Activated T-helper 2 cell treated with anti-CD3 and anti-CD28 coated beads, Interferon-gamma antibody, Interleukin-2, Interleukin-4, amounts not matched to agents 10 μg/mL and 5 μg/mL and 100 μg/mL, durations not matched to agents 14 hours and 24 hours and 36 hours (primary cell): ENCODE measurements at places on chromosomes 2 and 18. TPM values are rescaled to one million over a fixed set of nuclear protein-coding genes. Genes with fewer than 3 reads are reported as not detected.
A peak's percentile ranks its signal among the peaks of the same experiment; 100 is the strongest.

The C2orf80 gene
- total RNA-seq, result not detected in 2 replicates

DNA sequence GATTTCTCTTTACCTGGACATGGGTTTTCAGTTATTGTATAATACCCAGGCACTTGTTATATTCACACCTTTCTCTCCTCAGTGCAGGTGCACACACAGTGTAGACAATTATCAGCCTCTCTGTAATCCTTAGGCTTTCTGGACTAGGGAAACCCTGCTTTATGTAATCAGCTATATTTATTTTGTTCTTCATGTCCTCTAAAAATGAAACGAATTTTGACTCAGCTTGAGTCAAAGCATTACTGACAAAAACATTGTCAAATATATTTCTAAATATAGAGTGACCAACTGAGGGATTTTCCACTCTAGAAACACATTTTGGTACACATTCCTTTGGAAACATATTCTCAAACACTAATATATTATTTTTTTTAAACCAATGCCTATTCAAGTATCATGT is 144.8 kb upstream of the GULP1 start:
- no peaks in the 10 kb centered on the region for H3K36me3 ChIP-seq
- no peaks in the 10 kb centered on the region for H3K4me1 ChIP-seq
- DNase-seq, result no peak
- no peak overlapping the region for H3K4me3 ChIP-seq
- no peaks in the 10 kb centered on the region for H3K27me3 ChIP-seq
- no peak overlapping the region for H3K27ac ChIP-seq

The GCKR gene
- not detected in 2 replicates for total RNA-seq

The TEX44 gene
- not detected in 2 replicates for total RNA-seq

The TTN gene
- 3.3 and 3.7 TPM in 2 replicates for total RNA-seq

DNA sequence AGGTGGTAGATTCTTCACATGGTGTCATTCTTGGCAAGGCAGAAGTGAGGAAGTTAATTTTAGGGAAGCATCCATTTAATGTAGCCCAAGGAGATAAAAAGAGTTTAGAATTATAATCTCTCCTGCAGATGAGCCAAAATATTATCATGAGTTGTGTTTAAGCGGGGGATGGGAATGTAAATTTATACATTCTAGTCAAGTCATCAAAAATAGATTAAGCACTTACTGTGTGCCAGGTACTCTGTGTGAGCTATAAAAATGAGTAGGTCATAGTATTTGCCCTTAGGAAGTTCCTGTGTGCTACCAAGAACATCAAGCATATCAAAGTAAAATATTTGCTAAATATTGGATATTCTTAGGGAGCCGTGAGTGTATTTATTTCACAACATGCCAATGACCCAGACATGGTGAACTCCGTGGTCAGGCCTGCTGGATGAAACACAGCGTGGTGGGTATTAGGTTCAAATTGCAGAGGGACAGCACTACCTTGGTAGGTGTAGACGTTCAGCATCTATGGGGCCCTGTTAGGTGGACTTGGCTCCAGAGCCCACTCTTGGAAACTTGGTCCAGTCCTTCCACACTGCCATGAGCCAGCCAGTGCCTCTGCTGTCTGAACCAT is 37.4 kb downstream of the MEIS1 start:
- no peak for DNase-seq
- no peaks in the 10 kb centered on the region for H3K4me1 ChIP-seq
- no peaks in the 10 kb centered on the region for H3K36me3 ChIP-seq
- H3K4me3 ChIP-seq, result no peak overlapping the region
- no peaks in the 10 kb centered on the region for H3K27me3 ChIP-seq

DNA sequence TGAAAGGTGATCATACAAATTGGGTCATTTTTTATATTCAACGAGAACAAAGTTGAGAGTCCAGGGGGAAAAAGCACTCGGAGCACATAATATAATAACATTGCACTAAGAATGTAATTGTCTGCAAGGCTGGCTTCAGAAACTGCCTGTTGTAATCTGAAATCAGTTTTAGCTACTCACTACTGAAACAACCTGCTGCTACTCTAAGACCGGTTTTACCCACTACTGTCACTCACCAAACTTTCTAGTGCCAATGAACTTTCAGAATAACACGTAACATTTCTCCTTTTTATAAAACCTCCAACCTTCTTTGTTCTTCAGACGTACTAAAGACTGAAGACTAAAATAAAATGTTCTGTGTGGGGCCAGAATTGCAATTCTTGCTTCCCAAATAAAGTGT is 11.5 kb upstream of the CYB5A start:
- H3K4me1 ChIP-seq, result no peaks in the 10 kb centered on the region
- no peak overlapping the region for H3K27ac ChIP-seq
- H3K27me3 ChIP-seq, result peaks cover 55% of the 10 kb centered on the region
- no peaks in the 10 kb centered on the region for H3K36me3 ChIP-seq
- H3K4me3 ChIP-seq, result no peak overlapping the region

GRCh38 chr2:40256649-40257048 is 195.2 kb downstream of the SLC8A1 start:
- H3K36me3 ChIP-seq, result no peaks in the 10 kb centered on the region
- no peak overlapping the region for H3K4me3 ChIP-seq
- peaks cover 3% of the 10 kb centered on the region for H3K4me1 ChIP-seq
- H3K27ac ChIP-seq, result no peak overlapping the region

DNA sequence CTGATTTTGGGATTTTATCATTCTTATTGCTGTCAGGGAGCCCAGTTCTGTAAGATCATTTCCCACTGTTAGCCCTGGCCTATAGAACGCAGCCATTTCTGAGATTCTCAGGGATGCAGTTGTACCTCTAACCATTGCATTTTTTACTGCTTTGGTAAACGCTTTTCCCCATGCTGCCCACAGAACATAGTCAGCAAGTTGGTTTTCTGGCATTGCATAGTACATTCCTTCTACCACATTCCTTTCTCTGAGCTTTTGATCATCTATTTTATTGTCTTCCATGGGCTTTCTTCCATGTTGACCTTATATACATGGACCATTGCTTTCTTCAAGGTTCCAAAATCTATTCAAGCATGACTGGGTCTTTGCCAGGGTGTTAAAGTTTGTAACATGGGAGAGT is 86.8 kb upstream of the ST6GAL2 start:
- no peaks in the 10 kb centered on the region for H3K4me1 ChIP-seq
- H3K4me3 ChIP-seq, result no peak overlapping the region
- H3K36me3 ChIP-seq, result no peaks in the 10 kb centered on the region
- DNase-seq, result no peak
- no peak overlapping the region for H3K27ac ChIP-seq

The FAP gene
- total RNA-seq, result not detected in 2 replicates

GRCh38 chr2:20444101-20444992 is 2.5 kb upstream of the RHOB start:
- no peak overlapping the region for H3K27ac ChIP-seq
- H3K36me3 ChIP-seq, result peaks cover 17% of the 10 kb centered on the region
- H3K4me1 ChIP-seq, result peaks cover 7% of the 10 kb centered on the region
- no peak overlapping the region for H3K4me3 ChIP-seq

DNA sequence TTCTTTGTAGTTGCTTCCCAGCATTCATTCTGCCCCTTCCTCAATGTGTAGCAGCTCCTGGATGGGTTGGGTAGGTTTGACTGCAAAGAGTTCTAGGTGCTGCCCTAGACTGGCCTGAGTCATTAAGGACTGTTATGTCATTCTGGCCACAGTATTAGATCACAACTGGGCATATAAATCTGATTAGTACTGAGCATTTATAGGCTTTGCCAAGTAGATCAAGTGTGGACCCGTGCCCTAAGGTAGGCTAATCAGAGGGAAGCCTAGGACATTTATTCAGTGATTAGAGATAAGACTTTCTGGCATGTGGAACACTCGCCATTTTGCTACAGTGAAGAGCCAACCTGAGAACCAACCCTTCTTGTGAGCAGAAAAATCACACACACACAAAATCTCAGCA is 2.7 kb downstream of the KATNAL2 start:
- H3K27me3 ChIP-seq, result peaks cover 9% of the 10 kb centered on the region
- DNase-seq, result no peak
- H3K4me1 ChIP-seq, result peaks cover 22% of the 10 kb centered on the region
- H3K4me3 ChIP-seq, result no peak overlapping the region
- no peak overlapping the region for H3K27ac ChIP-seq

DNA sequence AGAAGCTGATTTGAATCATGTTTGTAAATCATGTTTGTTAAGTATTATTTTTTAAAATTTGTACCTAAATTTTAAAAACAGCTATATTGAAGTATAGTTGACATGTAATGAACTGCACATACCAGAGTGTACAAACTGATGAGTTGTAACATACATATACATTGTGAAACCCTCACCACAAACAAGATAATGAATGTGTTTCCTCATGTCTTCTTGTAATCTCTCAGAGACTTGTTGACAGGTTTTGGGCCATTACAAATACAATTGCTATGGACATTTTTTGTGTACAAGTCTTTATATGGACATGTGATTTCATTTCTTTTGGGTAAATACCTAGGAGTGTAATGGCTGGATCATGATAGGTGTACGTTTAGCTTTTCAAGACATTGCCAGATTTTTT is 21.5 kb downstream of the WDR43 start:
- H3K27me3 ChIP-seq, result no peaks in the 10 kb centered on the region
- no peak overlapping the region for H3K27ac ChIP-seq
- H3K4me3 ChIP-seq, result no peak overlapping the region
- DNase-seq, result no peak
- H3K36me3 ChIP-seq, result peaks cover 65% of the 10 kb centered on the region

DNA sequence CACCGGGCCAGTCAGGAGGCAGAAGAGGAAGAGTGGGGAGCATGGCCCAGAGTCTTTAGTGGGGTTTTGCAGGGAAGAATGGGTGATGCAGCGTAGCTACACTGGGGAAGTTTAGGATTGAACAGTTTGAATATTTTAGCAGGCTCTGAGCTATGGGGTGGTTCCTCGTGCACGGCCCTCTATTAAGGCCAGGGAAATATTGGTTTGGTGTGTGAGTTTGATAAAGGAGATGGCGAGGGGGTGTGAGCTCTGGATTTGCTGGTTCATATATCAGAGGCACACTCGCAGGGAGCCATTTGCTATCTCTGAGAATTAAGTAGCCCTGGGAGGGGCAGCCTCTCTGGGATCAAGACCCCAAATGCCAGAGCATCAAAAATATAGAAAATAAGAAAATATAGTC is 50.1 kb downstream of the BOLA3 start:
- H3K27ac ChIP-seq, result no peak overlapping the region
- no peaks in the 10 kb centered on the region for H3K27me3 ChIP-seq
- peaks cover 53% of the 10 kb centered on the region for H3K36me3 ChIP-seq
- H3K4me1 ChIP-seq, result no peaks in the 10 kb centered on the region
- no peak overlapping the region for H3K4me3 ChIP-seq
- DNase-seq, result no peak

GRCh38 chr18:24248359-24248758 is 109.5 kb downstream of the CABYR start:
- H3K36me3 ChIP-seq, result no peaks in the 10 kb centered on the region
- H3K27ac ChIP-seq, result no peak overlapping the region
- H3K4me3 ChIP-seq, result no peak overlapping the region
- H3K4me1 ChIP-seq, result peaks cover 11% of the 10 kb centered on the region
- H3K27me3 ChIP-seq, result peaks cover 29% of the 10 kb centered on the region

The BCL11A gene
- total RNA-seq, result 0.21 TPM in 2 replicates

The DYNAP gene
- not detected in 2 replicates for total RNA-seq

- peaks cover 40% of the 10 kb centered on the region for H3K27me3 ChIP-seq
- H3K4me3 ChIP-seq, result no peak overlapping the region
- H3K27ac ChIP-seq, result no peak overlapping the region
- H3K36me3 ChIP-seq, result no peaks in the 10 kb centered on the region
- no peaks in the 10 kb centered on the region for H3K4me1 ChIP-seq
Observed at GRCh38 chr2:95344656-95345055, 47.5 kb downstream of the KCNIP3 start.

The APCDD1 gene
- not detected in 2 replicates for total RNA-seq

The STPG4 gene
- total RNA-seq, result not detected in 2 replicates

DNA sequence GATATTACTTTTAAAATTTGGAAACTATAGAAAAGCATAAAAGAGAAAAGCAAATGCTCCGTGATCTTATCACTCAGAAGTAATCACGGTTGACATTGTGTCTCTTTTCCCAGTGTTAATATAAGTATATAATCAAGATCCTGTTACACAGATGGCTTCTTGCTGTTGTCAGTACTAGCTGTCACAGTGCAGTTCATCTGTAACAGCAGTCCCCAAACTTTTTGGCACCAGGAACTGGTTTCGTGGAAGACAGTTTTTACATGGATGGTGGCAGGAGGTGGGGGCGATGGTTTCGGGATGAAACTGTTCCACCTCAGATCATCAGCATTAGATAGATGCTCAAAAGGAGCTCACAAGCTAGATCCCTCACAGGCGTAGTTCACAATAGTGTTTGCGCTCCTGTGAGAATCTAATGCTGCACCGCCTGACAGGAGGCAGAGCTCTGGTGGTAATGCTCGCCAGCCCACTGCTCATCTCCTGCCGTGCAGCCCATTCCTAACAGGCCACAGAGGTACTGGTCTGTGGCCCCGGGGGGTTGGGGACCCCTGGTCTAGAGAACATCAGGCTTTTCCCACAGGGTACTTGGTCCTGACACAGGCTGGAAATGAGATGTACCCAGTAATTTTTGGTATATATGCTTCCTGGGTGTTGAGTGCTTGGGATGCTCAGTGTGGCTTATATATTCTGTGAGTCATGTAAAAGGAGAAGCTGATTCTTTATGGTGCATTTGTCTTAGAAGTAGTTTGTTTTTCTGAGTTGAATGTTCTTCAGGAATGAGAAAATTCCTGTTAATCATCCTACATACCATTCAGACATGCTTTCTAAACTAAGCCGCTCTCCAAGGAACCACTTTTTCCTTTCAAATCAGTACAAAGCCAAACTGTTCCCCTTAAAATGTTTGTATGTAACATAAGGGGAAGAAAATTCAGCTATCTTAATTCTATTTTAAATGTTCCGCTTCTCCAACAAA is 121.8 kb downstream of the NCK2 start:
- peaks cover 51% of the 10 kb centered on the region for H3K36me3 ChIP-seq
- no peak overlapping the region for H3K4me3 ChIP-seq
- H3K4me1 ChIP-seq, result peaks cover 63% of the 10 kb centered on the region
- no peaks in the 10 kb centered on the region for H3K27me3 ChIP-seq

- H3K4me3 ChIP-seq, result no peak overlapping the region
- no peaks in the 10 kb centered on the region for H3K27me3 ChIP-seq
- H3K36me3 ChIP-seq, result peaks cover 3% of the 10 kb centered on the region
- H3K27ac ChIP-seq, result peak overlapping the region; percentile 53
- no peak for DNase-seq
Observed at GRCh38 chr2:48406116-48406515, 123.8 kb upstream of the STON1 start.

GRCh38 chr2:23454501-23455120 is 69.6 kb downstream of the KLHL29 start:
- H3K36me3 ChIP-seq, result no peaks in the 10 kb centered on the region
- H3K27me3 ChIP-seq, result peaks cover 18% of the 10 kb centered on the region
- H3K4me3 ChIP-seq, result no peak overlapping the region
- peaks cover 15% of the 10 kb centered on the region for H3K4me1 ChIP-seq
- no peak overlapping the region for H3K27ac ChIP-seq

DNA sequence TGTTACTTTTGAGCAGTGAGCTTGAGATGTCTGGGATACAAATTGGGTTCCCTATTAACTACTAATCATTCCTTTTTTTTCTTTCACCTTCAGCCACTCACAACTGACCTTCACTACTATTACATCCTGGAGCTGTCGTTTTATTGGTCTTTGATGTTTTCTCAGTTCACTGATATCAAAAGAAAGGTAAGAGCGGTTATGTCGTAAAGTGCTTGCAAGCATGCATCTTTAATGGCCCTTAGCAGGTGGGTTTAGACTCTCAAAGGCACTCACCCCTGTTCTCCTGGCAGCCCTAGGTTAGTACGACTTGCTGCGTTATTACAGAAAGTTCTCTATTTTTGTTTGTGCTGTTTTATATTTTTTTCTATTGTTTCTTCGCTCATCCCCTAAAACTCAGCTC is 107.6 kb upstream of the NOSTRIN start:
- H3K27me3 ChIP-seq, result no peaks in the 10 kb centered on the region
- peaks cover 46% of the 10 kb centered on the region for H3K36me3 ChIP-seq
- H3K4me3 ChIP-seq, result no peak overlapping the region
- no peak overlapping the region for H3K27ac ChIP-seq
- DNase-seq, result no peak
